ENCODE measurements at places on chromosomes 11 and 22. TPM values are rescaled to one million over a fixed set of nuclear protein-coding genes. Genes with fewer than 3 reads are reported as not detected.

The PACSIN2 gene
- 67.7 TPM for total RNA-seq

The SPTBN2 gene
- total RNA-seq = 9.9 TPM

The PLXNB2 gene
- total RNA-seq = 120 TPM

The SCGB1D2 gene
- not detected for total RNA-seq

The HEPHL1 gene
- not detected for total RNA-seq

The TNNT3 gene
- total RNA-seq = not detected

The OR5P2 gene
- total RNA-seq = not detected

The APOA5 gene
- not detected for total RNA-seq

The BAIAP2L2 gene
- 4.3 TPM for total RNA-seq

The FBLN1 gene
- 42.3 TPM for total RNA-seq

The SEC14L2 gene
- 34.1 TPM for total RNA-seq

The YPEL1 gene
- total RNA-seq = 0.08 TPM

The BUD13 gene
- total RNA-seq = 11.6 TPM

The C11orf86 gene
- total RNA-seq = 43.6 TPM

The MS4A1 gene
- total RNA-seq = not detected

The ASCL3 gene
- not detected for total RNA-seq

Measured in A549 treated with DMSO at 1 μM for 4 hours (cell line).